Inflammatory macrophage (primary cell): ENCODE measurements at places on chromosomes 6 and 20.

DNA sequence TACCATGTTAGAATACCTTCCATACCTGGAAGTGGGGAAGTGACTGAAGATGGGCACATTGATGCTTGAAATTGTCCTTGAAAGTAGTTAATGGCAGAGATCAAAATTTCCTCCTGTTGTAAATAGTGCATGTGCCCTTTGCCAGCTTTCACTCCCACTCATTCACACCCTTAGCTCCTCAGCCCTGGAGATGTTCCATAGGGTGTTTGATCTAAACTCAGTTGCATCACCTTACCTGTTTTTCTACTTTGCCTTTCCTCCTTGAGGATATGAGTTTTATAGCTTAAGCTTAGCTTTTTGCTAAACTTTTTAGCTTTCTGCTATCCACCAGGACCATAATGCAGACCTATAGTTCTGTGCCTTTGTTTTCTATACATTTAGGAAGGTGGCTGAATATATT, 69.0 kb downstream of the CEP57L1 start:
- no peak for DNase-seq

DNA sequence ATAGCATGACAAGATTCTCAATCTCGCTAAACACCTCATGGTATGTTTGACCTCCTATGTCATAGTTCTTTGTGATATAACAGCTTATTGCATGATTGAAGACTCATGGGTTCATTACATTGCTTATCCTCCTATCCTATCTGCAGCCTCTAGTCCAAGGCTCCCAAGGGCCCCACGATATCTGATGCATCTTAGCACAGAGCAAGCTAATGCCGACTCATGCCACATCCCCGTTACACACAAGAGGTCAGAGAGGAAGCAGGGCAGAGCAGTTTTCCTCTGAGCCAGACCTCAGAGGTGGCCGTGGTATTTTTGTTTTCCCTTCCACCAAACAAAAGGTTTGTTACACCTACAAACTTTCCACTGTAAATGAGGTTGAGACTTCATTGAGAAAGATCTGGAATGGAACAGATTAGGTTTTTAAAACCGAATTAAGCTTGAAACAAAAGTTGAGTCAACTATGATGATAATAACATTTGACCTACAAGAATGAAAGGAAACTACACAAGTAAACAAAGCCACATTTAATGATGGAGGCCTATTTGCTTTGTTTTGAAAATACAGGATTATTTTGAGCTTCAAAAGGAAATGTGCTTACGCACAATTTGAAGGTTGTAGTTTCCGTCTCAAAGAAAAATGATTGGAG, 133.9 kb upstream of the MYLIP start:
- DNase-seq: peak; percentile 17

GRCh38 chr6:12841619-12842018, 125.1 kb downstream of the PHACTR1 start:
- DNase-seq: no peak

DNA sequence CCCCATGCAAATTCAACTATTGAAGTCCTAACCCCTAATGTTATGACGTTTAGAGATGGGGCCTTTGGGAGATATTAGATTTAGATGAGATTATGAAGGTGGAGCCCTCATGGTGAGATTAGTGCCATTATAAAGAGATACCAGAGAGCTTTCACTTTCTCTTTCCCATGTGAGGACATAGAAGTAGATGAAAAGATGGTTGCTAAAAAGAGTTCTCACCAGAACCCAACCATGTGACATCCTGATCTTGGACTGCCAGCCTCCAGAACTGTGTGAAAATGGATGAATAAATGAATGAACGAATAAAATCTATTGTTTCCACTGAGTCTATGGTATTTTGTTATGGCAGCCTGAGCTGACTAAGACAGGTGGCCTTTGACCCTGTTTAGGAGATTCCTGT, 50.6 kb upstream of the FBXO30 start:
- DNase-seq: no peak

- peak; percentile 25 for DNase-seq
Measured at GRCh38 chr6:139395891-139396301, 21.4 kb upstream of the CITED2 start.

- DNase-seq: no peak
Measured at GRCh38 chr6:63930848-63931247, 295.2 kb downstream of the PHF3 start.
